ENCODE measurements at places on chromosomes 7 and 10. TPM values are rescaled to one million over a fixed set of nuclear protein-coding genes. Genes with fewer than 3 reads are reported as not detected.

DNA sequence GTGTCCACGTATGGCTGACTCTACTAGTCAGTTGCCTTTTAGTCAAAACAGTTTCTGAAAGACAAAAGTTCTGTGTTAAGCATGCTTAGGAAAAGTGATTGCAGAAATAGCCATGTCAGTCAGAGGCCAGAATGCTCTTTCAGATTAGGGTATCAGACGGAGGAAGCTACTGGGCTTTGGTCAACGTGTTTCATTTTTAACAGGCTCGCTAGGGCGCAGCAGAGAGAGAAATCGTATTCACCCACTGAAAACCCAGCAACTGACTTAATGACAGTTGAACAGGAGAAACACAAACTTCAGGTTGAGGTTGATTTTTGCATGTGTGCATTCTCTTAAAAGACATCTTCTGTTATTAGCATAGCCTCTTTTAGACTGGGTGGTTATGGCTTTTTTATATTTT is 322.6 kb upstream of the KIAA1217 start:
- no peak for DNase-seq

DOCK4 gene
- total RNA-seq: 71.3 TPM

ABCB1 gene
- 11.5 TPM for total RNA-seq

DNA sequence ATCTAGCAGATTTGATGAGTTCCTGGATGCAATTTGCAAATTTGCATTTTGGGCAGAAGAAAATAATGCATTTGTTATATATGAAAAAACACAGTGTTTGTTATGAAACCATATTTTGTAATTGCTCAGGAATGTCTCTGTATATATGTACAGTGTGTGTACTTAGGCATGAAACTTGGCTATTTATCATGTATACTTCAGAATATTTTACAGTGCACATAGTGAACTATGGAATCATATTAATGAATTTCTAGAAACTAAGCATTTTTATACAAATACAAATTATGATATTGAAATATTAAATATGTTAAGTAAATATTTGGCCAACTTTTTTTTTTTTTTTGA is 107.5 kb downstream of the TWIST1 start:
- no peak for DNase-seq

DNA sequence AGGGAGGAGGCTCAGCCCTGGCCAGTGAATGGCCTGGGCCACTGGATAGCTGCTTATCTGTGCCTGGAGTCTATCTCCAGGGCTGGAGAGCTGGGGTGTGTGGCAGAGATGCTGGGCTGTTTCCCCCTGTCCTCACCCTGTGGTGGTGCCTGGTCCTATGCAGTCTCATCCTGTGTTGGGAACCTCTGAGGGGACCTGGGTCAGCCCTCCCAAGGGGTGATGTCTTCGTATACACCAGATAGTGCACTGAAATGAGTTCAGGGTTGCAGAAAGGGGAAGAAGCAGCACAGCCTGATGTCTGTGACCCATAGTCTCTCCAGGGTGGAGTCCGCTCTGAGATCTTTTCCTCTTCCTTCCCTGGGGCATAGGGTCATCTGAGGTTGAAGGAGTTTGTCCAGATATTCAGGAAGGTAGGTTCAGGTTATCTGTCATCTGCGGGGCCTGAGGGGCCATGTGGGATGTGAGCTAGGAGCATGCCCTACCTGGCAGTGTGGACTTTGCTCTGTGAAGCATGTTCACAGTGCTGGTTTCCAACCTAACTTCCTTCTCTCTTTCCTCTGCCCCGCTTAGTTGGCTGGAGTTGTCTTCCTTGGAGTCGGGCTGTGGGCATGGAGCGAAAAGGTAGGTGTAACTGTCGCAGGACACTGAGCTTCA is 33.4 kb upstream of the SH2D4B start:
- DNase-seq: no peak

DNA sequence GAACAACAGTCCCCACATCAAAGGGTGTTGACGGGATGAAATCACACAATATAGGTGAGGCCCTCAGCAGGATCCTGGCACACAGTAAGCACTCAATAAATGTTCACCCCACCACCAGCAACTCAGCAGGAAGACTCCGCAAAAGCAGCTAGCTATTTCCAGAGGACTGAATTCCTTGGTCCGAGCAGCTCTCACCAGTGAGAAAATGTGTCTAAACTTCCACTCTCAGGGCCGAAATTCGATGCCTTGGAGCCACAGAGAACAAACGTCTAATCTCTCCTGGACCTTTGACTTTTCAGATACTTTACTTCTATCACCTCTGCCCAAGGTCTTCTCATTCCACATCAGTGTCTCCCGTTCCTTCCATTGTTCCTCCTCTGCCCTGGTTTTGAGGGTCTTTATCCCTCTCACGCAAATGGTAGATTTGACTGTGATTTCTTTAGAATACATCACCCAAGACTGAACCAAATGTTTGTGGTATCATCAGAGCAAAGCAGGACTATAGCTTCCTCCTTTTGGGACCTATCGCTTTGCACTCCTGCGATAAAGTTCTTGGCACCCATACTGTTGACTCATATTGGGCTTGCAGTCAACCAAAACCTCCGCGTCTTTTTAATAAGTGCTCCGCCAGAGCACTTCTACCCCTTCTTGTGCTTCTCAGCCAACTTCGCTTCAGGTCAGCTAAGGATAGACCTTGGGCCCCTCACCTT is 903 bp upstream of the NT5C2 start:
- no peak for DNase-seq

DNA sequence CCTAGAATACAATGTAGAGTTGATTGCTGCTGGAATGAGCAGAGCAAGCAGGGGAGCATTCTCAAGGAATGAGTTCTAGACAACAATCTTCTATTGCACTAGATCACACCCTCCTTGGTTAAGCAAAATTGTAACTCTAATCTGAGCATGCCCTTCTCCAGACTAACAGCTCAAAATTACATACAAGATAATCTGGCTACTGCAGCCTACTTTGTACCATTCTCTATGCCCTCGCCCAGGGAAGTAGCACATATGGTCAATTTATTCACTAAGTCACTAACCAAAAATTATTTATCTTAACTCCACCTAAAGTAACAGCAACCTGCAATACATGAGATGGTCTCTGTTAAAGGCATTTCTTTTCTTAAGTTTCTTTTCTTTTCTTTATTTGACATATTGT is 42.5 kb upstream of the KCTD7 start:
- DNase-seq: no peak

DNA sequence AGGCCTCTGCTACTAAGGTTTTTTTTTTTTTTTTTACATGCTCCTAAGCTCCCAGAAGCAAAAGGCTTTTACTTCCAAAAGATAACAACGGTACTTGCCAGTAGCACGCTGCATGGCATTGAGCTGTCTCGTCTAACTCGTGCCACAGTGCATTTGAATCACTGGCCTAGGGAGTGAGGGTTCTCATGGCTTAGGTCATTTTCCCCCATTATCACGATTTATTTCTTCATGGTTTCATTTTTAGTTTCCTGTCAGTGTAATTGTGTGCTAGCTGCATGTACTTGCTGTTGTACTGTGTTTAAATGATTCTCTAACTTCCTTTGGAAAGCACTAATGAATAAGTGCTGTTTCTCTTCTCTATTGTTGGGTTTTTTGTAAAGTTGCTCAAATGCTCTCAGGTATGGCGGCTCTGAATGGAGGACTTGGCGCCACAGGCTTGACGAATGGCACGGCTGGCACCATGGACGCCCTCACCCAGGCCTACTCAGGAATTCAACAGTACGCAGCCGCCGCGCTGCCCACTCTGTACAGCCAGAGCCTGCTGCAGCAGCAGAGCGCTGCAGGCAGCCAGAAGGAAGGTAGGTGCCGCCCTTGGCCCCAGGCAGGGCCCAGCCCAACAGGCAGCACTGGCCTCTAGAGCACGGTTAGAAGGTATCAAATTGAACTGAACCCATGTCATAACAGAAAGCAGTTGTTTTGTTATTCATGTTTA is 290.5 kb downstream of the USP6NL start:
- no peak for DNase-seq

GRCh38 chr7:83130623-83131545 is 31.8 kb downstream of the PCLO start:
- no peak for DNase-seq

DNA sequence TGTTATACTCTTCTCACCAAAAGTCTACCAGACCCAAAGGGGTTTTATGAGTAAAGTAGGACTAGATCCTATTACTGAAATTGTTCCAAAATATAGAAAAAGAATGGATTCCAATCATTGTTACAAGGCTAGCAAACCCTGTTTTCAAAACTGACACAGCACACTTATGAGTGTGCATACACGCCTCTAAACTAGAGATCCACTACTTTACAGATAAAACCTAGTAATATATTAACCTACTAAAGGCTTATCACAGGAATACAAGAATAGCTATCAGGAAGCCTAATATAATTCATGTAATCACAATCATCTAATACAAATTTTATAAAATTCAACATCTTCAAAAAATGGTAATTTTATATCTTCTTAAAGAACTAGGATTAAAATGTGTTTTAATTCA is 52.2 kb downstream of the ERCC6 start:
- no peak for DNase-seq

- DNase-seq: no peak
Measured at GRCh38 chr10:17407047-17407446, 47.3 kb downstream of the ST8SIA6 start.

DNA sequence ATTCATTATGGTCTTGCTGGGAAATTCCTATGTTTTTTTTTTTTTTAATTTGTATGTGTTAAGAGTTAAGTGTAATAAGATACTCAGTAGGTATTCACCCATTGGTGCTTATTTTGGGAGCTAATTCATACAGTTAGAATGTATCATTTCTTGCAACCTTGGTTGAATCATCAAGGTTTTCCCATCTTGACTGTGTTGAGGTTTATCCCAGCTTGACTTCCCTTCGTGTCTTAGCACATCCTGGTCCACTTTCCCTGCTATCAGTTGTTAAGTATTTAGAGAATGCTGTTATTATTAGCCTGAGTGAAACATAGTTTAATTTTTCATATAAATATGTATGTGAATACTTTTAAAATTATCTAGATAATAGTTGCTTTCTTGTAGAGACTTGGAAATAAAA is 20.8 kb downstream of the RALA start:
- no peak for DNase-seq

CYP3A7 gene
- total RNA-seq: 2.8 TPM

DYNC1I1 gene
- 4.0 TPM for total RNA-seq

THSD7A gene
- 4.1 TPM for total RNA-seq

Measured in omental fat pad (tissue), 4 donors.